ENCODE measurements at places on chromosomes 12 and 14. TPM values are rescaled to one million over a fixed set of nuclear protein-coding genes. Genes with fewer than 3 reads are reported as not detected.
A peak's percentile ranks its signal among the peaks of the same experiment; 100 is the strongest.

PPM1H gene
- total RNA-seq, result 0.56 TPM

NR2C1 gene
- total RNA-seq, result 13.0 TPM

RTN1 gene
- total RNA-seq, result 0.80 TPM

DDX23 gene
- 37.3 TPM for total RNA-seq

SLC6A15 gene
- total RNA-seq, result 19.4 TPM

DNA sequence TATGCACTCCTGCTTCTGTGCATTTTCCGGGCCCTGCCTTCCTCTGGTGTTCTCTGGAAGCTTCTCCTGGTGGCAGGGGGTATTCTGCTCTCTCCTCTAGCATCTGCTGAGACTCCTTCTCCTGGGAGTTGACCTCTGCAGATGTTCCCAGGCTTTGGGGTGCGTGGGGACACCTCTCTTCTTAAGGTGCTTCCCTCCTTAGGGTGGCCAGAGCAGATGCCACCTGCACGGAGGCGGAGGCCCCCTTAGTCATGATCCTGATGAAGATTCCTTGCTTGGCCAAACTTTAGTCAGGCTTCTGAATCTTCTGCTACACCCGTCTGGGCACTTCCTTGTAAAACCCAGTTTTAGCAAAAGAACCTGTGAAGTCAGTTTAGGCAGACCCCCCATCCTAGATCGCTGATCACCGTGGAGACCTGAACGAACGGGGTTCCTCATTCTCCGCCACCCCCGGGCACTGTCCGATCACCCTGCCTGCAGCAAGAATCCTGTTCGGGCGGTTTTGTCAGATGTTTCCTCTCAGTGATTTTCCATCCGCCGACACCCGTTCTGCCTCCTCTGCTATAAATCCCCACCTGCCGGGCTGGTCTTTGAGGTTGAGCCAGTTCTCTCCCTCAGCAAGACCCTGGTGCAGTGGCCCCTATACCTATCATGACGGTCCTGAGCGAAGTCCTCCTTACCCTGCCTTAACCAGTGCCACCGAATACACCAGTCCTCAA is 111.9 kb downstream of the CALM1 start:
- peak; percentile 43 for ATAC-seq

- no peak for ATAC-seq
These were observed 264.3 kb upstream of the FOXN3 start for GRCh38 chr14:89681086-89682018.

- ATAC-seq, result no peak
These were observed 133.1 kb upstream of the NUDT4 start for GRCh38 chr12:93244514-93245077.

DNA sequence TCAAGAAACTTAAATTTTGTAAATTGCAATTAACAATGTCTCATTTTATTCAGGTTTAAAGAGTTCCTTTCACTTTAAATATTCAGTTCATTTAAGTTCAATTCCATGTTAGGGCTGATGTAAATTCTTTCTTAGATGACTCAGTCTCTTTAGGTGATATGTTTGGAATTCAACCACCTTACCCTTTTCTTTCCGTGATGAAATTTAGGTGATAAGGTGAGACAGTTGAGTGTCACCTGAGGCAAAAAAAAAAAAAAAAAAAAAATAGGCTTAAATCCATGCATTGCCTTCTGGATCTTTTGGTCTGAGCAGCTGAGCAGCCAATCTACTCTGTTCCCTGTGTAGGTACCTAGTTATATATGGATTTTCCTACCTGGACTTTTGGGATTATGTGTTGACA is 299.5 kb downstream of the DAD1 start:
- ATAC-seq, result no peak

GRCh38 chr12:30965613-30965985 is 39.1 kb downstream of the TSPAN11 start:
- ATAC-seq, result no peak

- peak; percentile 59 for ATAC-seq
These were observed 1.2 kb upstream of the WSB2 start for GRCh38 chr12:118061873-118062843.

- ATAC-seq, result no peak
These were observed 698.8 kb upstream of the LMO3 start for GRCh38 chr12:17304503-17305347.

GRCh38 chr12:30012816-30013450 is 229.2 kb upstream of the TMTC1 start:
- ATAC-seq, result no peak

DNA sequence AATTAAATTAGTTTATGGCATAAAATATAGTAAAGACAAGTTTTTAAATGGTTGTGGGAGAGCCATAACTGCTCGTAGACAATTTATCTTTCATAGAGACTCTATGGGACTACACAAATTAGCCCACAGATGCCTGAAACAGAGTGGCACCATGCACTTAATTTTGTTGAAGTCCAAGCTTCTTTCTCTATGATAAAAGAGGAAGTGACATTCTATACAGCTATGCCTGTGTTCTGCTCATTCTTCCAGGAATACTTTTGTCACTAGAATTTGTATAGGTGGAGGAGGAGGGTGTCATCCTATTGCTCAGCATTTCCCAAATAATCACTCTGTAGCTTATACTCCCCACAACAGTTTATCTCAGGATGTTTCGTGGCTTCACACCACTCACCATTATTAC is 43.7 kb upstream of the KICS2 start:
- ATAC-seq, result no peak

DNA sequence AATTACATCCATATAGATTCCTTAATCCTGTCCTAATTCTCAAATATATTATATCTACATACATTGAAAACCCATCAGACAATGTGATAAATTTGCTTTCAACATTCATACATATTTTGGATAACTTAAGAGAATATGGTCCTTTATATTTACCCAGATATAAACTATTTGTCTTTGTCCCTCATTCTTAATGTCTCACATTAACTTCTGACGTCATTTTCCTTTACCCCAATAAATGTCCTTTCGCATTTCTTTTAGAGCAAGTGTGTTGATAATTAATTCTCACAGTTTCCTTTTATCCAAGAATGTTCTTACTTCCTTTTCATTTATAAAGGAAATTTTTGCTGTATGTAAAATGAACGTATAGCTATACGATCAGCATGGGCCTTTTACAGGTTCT is 12.6 kb upstream of the PTPRR start:
- no peak for ATAC-seq

DNA sequence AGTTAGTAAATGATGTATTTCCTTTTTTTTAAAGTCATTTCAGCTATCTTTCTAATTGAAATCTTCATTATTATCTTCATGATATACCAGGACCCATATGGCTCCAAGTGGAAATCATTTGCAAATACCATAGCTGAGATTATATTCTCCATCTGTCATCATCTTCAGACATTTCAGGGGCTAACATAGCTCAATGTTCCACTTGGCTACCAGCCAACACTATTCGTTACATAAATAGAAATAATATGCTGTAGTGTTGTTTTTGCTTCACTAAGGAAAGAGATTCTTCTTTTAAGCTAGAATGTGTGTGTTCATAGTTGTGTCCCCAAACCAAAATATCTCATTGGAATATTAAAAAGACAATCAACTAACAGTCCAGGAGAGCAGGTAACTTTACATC is 225.1 kb downstream of the DIO2 start:
- ATAC-seq, result no peak

DNA sequence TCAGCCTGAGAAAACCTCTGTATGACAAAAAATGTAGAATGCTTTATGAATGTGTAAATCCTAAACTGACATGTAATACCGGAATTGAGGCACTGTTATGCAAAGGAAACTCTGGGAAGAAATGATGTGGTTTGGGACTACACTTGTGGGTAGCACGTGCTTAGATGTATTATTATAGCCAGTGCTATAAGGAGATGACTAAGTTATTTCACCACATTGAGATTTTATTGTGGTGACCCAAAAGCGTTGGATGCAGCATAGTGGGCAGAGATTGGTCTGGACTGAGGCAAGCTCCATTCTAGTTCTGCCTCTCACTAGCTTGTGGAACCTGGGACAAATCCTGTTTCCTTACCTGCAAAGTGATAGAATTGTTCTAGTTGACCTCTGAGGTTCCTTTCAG is 172.2 kb downstream of the SNAPC1 start:
- no peak for ATAC-seq

DNA sequence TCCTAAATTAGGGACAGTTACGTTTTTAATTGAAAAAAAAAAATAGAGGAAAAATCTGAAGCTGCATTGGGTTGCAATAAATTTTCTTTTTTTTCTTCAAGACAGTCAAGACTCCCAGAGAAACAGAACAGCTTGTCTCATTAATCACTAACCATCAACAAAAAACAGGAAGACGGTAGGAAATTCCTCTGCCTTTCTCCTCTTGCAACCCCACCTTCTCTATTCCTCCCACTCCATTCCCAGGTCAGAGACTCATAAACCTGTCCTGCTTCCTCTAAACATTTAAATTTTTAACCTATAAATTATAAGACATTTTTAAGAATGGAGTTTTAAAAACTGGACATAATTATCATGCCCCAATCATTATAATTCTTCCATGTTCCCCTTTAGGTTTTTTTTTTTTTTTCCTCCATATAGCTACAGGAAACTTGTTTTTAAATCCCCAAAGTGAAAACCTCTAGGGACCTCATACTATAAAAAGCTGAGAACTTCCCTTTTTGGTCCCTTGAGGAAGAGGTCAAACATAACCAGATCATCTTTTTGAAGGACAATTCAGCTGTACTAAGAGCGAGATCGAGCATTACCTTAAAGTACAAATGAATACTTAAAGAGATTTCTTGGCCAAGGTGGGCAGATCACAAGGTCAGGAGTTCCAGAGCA is 36.0 kb downstream of the CPM start:
- ATAC-seq, result no peak

Data from esophagus mucosa (tissue), 1 donor.